ENCODE measurements at places on chromosomes 7 and 10. TPM values are rescaled to one million over a fixed set of nuclear protein-coding genes. Genes with fewer than 3 reads are reported as not detected.
A peak's percentile ranks its signal among the peaks of the same experiment; 100 is the strongest.

DNA sequence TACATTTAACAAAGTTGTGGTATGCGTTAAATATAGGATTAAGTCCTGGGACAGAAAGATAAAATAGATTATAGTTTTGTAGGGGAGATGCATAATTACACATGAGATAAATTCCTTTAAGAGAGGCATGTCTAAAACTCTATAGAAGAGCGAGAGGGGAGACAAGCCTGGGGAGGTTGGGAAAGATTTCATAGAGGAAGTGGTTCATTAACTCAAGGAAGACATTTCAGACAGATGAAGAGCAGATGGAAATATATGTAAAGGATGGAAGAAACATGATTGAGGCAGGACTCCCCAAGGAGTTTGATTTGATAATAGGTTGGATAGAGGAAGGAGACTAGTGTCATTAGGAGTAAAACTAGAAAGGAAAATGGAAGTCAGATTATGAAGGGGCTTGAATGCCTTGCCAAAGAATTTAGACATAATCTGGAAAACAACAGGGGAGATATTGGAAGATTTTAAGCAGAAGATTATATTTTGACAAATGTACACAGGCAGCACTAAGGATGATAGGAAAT is 96.1 kb downstream of the PHTF2 start:
- no peak for DNase-seq

The RBAK gene
- total RNA-seq = 13.0 TPM

GRCh38 chr10:9024210-9024609 is 969.7 kb downstream of the GATA3 start:
- peak; percentile 81 for DNase-seq

DNA sequence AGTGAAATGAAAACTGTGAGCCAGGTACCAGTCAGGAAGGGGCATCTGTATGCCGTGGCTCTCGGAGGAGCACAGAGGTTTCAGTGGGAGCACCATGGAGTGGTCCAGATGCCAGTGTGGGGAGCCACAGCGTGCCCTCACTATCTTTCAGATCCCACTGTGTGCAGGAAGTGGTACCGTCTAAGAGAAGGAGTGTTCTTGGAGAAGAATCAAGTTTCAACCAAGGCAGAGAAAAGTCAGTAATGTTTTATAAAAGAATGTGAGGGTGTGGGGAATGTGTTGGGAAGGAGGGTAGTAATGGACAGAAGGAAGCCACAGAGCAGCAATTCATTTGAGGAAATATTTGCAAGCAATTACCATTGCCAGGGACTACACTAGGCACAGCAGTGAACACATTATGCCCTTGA is 35.6 kb downstream of the PRKAR2B start:
- DNase-seq = no peak

The HMX2 gene
- not detected for total RNA-seq

The HOGA1 gene
- total RNA-seq = 0.17 TPM

DNA sequence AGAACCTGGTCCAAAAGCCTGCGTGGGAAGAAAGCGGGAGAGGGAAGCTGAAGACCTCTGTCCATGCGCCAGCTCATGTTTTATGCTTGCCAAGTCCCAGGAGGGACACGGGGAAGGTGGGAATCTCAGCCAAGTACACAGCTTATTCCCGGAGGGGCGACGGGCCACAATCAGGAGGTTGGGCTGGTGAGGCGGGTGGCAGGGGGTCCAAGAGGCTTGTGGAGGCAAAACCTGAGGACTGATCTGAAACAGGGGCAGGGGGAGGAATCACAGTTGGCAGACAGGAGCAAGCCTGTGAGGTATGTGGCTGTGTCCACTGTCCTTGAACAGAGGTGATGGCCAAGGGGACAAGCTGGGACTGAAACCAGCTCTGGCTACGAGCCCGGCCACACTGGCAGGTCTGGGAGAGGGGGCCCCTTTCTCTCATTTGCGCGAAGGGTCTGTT is 38.0 kb upstream of the LEP start:
- DNase-seq = no peak

- DNase-seq = peak; percentile 24
Measured at GRCh38 chr10:92241158-92241500, 49.7 kb downstream of the CPEB3 start.

DNA sequence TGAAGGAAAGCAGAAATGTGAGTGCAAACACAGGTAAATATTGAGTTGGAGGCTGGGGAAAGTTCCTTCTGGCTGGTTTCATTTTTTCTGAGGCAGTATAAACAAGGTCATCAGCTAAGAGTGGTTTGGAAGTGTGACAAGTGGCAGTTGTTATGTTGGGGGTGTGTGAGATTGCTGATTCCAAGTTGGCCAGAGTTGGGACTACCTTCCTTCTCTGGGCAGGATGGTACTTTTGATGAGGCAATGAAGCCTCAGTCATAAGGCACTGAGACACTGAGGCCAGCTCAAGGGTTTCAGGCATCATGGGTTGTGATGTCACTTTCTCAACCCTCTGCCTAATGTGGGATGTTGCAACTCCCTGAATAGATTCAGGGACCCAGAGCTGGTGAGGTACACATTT is 8.2 kb upstream of the PTTG1IP2 start:
- DNase-seq = peak; percentile 28

The ZEB1 gene
- 1.3 TPM for total RNA-seq

GRCh38 chr7:157292770-157293412 is 43.9 kb upstream of the DNAJB6 start:
- DNase-seq = peak; percentile 76

GRCh38 chr7:11895337-11895736 is 63.3 kb upstream of the THSD7A start:
- DNase-seq = no peak

- DNase-seq = no peak
Measured at GRCh38 chr7:44769376-44769775, 20.7 kb downstream of the ZMIZ2 start.

- DNase-seq = no peak
Measured at GRCh38 chr7:72781631-72782030, 46.4 kb downstream of the TYW1B start.

The CARD11 gene
- total RNA-seq = 2.2 TPM

The PDE1C gene
- 35.8 TPM for total RNA-seq

- no peak for DNase-seq
Measured at GRCh38 chr10:26488344-26488743, 50.2 kb downstream of the APBB1IP start.

- no peak for DNase-seq
Measured at GRCh38 chr7:104209063-104209462, 1.2 kb upstream of the ORC5 start.

GRCh38 chr10:85761906-85762445 is 604.6 kb downstream of the GRID1 start:
- no peak for DNase-seq

- DNase-seq = no peak
Measured at GRCh38 chr7:98731651-98732050, 114.6 kb downstream of the NPTX2 start.

The PPP1R3C gene
- total RNA-seq = 11.3 TPM

DNA sequence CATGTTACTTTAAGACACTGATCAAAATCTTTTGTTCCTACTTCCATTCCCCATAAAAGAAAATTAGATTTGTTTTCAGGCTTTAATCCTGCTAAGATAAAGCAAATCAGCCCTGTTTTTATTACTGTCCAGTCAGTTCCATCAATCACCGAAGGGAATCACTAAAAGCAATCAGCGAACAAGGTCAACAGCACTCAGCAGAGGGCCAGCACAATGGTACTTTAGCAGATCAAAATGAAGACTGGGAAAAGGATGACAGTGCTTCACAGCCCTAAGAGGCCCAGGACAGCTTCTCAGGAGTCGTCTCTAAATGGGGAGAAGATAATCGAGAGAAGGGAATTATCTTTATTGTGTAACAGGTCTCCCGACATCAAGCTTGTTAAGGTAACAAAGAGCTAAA is 32.7 kb downstream of the SEM1 start:
- DNase-seq = no peak

DNA sequence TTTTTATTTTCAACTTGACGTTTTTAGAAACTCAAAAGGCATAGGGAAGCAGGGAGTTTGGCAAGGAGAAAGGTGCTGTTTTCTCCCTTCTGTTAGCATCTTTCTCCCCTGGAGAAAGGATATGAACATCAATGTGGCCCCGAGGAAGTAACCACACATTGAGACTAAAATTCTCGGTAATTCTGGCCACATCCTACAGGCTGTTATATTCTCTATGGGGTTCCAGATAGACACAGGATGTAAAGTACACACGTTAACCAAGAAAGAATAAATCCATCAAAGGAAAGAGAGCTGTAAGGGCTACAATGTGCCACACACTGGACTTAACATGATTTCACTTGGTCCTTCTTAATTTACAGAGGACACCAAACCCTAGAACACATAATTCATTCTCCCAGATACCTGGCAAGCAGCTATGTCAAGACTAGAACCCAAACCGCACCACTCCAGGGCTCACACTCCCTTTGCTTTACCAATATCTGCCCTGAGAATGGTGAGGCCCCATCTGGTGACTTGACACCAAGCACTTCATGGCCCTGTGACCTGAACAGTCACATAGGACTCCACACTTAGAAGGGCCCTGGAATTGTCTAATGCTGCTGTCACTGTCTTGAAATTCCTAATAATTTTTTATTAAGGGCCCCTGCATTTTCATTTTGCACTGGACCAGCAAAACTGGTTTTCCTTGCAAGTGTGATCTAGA is 73.9 kb downstream of the PRLHR start:
- DNase-seq = no peak

DNA sequence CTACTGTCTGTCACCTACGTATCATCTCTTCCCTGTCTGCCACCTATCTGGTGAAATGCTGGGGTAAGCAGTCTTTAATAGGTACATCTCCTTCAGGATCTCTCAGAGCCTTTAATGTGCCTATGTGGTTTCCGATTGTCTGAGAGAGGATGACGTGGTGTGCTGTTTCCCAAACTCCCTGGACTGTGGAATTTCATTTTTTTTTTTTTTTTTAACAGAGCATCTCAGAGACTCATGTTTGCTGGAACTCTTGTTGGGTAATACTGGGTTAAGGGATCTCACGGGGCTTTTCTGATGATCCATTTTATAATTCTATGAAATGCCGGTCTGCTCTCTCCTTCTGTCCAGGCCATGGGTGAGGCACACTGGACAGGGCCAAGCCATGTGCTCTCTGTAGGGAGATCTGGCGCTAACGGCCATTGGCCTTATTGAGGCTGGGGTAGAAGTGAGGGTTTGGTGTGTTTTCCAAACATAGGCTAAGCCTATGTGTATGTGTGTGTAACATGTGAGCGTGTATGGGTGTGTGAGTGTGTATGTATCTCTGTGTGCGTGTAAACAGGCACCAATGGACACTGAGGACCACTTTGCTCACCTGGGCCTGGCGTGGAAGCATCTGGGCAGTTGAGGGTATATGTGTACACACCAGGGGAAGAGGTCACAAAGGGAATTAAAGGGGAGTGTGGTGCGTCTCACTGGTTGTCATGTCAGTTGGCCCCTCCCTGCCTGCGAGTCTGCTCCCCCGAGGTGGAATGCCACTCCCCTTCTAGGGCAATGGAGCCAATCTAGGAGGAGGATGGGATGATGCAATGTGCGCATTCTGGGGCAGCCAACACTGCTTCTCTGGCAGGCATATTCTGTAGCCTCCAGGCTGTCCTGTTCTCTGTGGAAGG is 7.8 kb downstream of the ADRA2A start:
- no peak for DNase-seq

- peak; percentile 82 for DNase-seq
Measured at GRCh38 chr10:24731942-24732341, 8.3 kb upstream of the ARHGAP21 start.

The COL13A1 gene
- total RNA-seq = 1.3 TPM

- DNase-seq = no peak
Measured at GRCh38 chr7:41047211-41047610, 655.7 kb downstream of the INHBA start.

- DNase-seq = peak; percentile 23
Measured at GRCh38 chr10:116627386-116627933, 6.7 kb downstream of the PNLIPRP2 start.

- no peak for DNase-seq
Measured at GRCh38 chr7:69813637-69814240, 215.5 kb downstream of the AUTS2 start.

GRCh38 chr10:27564398-27564797 is 60.3 kb downstream of the RAB18 start:
- no peak for DNase-seq

The ZNF394 gene
- 19.2 TPM for total RNA-seq

DNA sequence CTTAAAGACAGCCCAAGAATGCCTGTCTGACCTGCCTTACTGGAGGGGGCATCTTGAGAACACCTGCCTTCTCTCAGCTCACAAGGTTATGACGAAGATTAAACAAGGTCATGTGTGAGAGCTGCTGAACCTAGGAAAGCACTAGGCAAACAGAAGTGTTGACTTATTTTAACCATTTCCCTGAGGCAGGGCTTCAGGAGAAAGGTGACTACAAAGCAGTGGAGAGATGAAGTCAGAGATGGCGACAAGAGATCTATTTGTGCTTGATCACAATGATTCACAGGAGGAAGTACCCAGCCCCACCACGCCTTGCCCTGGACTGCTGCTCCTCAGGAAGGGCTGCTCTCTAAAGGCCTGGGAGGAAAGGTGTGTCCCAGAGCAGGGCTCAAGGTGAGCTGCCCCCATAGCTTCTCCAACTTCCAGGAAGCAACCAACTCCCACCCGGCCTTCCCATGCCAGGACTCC is 27.8 kb downstream of the STN1 start:
- DNase-seq = peak; percentile 82

DNA sequence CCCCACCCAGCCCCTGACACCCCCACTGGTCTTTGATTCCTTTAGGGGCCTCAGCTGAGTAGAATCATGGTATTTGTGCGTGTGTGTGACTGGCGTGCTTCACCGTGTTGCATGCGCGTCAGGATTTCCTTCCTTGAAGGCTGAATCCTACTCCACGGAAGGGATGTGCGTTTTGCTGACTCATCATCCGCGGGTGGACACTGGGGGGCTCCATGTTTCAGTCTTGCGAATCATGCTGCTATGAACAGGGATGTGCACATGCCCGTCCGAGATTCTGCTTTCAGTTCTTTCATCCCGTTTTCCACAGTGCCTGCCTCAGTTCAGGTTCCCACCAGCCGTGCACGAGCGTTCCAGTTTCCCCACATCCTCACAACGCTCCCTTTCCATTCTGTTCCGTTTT is 20.9 kb upstream of the JAKMIP3 start:
- DNase-seq = no peak

The SLC29A4 gene
- 4.8 TPM for total RNA-seq

GRCh38 chr10:119653916-119654315 is 2.7 kb downstream of the BAG3 start:
- no peak for DNase-seq

DNA sequence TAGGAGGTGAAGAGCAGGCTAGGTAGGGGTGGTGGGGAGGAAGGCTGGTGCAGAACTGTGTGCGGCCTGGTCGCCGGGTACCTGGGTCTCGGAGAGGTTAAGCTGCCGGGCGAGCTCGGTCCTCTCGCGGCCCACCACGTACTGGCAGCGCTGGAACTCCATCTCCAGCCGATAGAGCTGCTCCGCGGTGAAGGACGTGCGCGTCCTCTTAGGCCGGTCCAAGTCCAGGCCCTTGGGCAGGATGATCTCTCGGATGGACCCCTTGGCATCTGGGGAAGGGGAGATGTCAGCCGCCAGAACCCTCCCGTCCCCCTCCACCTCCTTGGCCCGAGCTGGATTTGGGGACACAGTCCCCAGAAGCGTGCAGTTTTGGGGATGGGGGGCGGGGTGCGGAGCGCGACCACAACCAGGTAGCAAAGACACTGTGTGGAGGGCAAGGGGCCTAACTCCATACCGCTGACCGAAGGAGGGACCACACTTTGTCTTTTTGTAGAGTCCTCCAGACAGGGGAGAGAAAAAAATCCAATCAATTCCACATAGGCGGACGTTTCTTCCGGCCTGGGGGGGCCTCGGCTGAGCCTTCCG is 1.6 kb downstream of the VAX1 start:
- DNase-seq = no peak

Measured in mammary epithelial cell (primary cell).